T-helper 17 cell (primary cell): ENCODE measurements at places on chromosomes 1 and 21. TPM values are rescaled to one million over a fixed set of nuclear protein-coding genes. Genes with fewer than 3 reads are reported as not detected.

SELP gene
- total RNA-seq, result 2.3 TPM

EFNA1 gene
- 1.0 TPM for total RNA-seq

USH2A gene
- total RNA-seq, result not detected

EDARADD gene
- 2.5 TPM for total RNA-seq

FUCA1 gene
- total RNA-seq, result 4.7 TPM

- H3K27ac ChIP-seq, result no peak overlapping the region
- peaks cover 29% of the 10 kb centered on the region for H3K27me3 ChIP-seq
- no peak overlapping the region for H3K4me3 ChIP-seq
- DNase-seq, result no peak
- no peaks in the 10 kb centered on the region for H3K36me3 ChIP-seq
Observed at GRCh38 chr1:94160811-94161210, 39.9 kb upstream of the ABCA4 start.

- peaks cover 2% of the 10 kb centered on the region for H3K36me3 ChIP-seq
- peak overlapping the region; percentile 87 for H3K4me3 ChIP-seq
- no peak for DNase-seq
- H3K4me1 ChIP-seq, result peaks cover 36% of the 10 kb centered on the region
- no peaks in the 10 kb centered on the region for H3K27me3 ChIP-seq
- peak overlapping the region; percentile 92 for H3K27ac ChIP-seq
Observed at GRCh38 chr1:151908228-151908691, 1.1 kb downstream of the THEM4 start.

DNA sequence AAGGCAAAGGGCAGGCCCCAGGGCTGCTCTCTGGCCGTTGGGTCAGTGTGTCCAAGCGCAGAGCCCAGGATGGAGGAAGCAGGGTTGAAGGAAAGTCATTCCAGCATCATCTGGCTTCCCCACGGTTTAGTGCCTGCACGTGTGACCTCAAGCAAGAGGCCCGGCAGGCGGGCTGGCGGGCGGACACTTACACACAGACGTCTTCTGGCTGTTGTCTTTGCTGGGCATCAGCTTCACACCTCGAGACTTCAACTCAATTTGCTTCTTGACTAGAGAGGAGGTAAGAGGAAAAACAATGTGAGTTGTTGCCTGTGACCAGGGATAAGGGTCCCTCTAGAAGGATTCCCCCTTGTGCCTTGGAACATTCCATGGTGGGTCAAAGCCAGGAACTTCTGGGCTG is 38.4 kb upstream of the HMGB4 start:
- peaks cover 4% of the 10 kb centered on the region for H3K36me3 ChIP-seq
- H3K4me3 ChIP-seq, result no peak overlapping the region
- DNase-seq, result no peak
- peaks cover 21% of the 10 kb centered on the region for H3K27me3 ChIP-seq
- H3K27ac ChIP-seq, result no peak overlapping the region

DNA sequence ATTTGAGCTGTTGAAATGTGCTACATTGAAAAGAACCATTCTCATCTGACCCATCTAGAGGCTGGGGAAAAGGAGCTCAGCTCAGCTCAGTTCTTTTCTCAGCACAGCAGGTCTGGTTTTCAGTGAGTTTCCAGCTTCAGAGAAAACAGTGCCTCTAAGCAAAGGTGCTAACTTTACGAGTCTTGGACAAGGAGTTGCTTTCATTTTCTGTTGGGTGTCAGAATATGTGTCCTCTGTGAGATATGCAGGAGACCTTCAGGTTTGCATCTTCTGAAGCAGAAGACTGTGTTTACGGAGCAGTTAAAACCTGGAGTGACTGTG is 321.3 kb upstream of the USP24 start:
- no peak overlapping the region for H3K4me3 ChIP-seq
- H3K27me3 ChIP-seq, result peaks cover 21% of the 10 kb centered on the region
- no peak for DNase-seq
- H3K4me1 ChIP-seq, result no peaks in the 10 kb centered on the region

DNA sequence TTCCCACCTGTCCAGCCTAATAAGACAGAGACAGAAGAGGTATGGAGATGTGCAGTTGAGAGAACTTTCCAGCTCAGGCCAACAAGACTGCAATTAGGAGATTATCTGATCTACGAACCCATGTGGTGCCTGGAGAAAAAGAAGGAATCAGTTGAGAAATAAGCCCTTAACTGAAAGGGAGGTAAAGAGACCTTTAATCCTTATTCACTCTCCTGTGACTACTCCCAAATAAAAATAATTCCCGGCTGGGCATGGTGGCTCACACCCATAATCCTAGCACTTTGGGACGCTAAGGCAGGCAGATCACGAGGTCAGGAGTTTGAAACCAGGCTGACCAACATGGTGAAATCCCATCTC is 31.9 kb upstream of the SARS1 start:
- peaks cover 7% of the 10 kb centered on the region for H3K4me1 ChIP-seq
- H3K27me3 ChIP-seq, result no peaks in the 10 kb centered on the region

GRCh38 chr1:111602302-111602701 is 17.3 kb upstream of the RAP1A start:
- DNase-seq, result no peak
- H3K27ac ChIP-seq, result peak overlapping the region; percentile 96
- no peaks in the 10 kb centered on the region for H3K27me3 ChIP-seq
- H3K4me3 ChIP-seq, result no peak overlapping the region

- peaks cover 2% of the 10 kb centered on the region for H3K36me3 ChIP-seq
- DNase-seq, result no peak
- H3K27ac ChIP-seq, result no peak overlapping the region
- no peak overlapping the region for H3K4me3 ChIP-seq
- peaks cover 15% of the 10 kb centered on the region for H3K27me3 ChIP-seq
Observed at GRCh38 chr1:182164273-182164672, 102.8 kb upstream of the ZNF648 start.

DNA sequence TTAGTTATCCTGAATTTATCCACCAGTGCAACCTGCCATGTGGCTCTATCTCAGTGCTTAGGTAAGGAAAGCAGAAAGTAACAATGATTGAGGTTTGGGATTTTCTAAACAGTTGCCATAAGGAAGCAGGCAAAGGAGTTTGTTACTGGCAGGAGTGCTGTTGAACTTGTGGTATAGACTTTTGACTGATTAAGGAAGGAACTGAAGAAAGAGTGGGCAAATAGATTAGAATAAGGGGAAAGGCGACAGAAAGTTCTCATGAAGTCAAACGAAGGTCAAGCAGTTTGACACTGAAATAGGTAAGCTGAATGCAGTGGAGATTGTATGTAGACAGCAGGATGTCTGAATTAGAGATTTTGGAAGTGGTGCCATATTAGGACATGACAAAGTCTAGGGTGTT is 24.2 kb upstream of the CR2 start:
- no peak overlapping the region for H3K4me3 ChIP-seq
- H3K27me3 ChIP-seq, result peaks cover 37% of the 10 kb centered on the region
- DNase-seq, result no peak
